ENCODE measurements at places on chromosomes 6 and 20.

DNA sequence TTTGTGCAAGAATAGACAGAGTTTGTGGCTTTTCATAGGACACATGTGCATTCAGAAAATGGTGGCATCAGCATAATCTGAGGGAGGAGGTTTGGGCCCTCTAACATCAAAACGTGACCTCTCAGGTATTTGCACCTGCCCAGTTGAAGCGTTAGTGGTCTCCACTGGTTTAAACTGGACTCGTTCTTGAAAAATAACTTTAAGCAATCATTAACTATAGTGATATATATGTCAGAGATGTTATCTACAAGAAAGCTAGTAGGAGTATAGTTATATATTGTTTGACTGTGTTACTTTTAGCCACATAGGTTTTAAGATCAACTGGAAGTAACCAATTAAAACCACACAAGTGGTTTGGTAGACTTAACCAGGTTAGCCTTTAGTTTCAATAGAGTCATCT lies 607.4 kb downstream of the MAFB start:
- no peak for DNase-seq

DNA sequence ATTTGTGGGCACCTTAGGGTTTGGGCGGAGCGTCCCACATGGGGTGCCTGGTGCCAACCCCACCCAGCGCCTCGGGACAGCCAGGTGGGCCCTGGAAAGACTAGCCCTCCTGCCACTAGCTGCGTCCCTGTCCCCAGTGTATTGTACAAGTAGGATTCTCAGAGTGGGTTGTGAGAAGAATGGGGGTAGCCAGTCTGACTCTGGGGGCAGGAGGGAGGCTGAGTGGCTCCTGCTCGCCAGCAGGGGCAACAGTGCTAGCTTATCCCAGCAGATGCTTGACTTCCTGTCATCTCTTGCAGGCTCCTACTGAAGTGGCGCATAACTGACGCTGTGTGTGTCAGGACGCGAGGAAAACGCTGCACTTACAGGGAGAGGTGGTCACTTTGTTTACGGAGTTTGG lies 9.3 kb downstream of the PSMA7 start:
- no peak for DNase-seq

DNA sequence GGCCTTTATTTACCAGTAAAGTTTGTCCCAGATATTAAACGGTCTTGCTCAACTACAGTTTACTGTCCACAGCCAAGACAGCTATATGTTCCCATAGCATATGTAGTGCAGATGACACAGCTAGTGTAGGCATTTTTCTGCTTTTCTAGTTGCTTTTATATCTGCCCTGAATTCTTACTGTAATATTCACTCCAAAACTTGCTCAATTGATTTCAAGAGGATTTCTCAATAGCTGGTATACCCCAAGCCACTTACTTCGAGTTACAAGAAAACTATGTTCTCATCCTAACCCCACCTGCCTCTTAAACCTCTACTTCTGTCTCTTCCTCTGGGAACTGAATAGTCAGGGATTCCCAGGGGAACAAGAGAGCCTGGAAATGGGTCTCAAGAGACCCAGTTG lies 18.9 kb upstream of the ROS1 start:
- no peak for DNase-seq

- DNase-seq, result no peak
These were observed 34.4 kb upstream of the MRPS10 start for GRCh38 chr6:42251911-42252637.

DNA sequence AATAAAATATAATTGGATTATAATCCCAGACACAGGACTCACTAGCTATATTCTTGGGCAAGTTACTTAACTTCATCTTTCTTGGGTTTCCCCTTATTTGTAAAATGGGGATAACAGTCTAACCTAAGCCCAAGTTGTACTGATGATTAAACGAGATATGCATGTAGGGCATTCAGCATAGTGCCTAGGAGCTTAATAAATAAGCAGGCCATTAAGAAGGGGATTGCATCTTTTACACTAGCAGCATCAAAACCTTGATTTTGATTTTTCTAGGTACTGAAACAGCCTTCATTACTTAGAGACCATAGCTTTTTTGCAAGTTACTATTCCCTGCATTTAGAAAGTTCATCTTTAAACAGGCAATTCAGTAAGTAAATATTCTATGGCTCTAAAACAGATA lies 2.2 kb upstream of the QKI start:
- no peak for DNase-seq

- DNase-seq, result no peak
These were observed 576.2 kb downstream of the DHX35 start for GRCh38 chr20:39538317-39538716.
